ENCODE measurements at places on chromosomes 5 and 9.

GRCh38 chr5:20248118-20248517 lies 260.1 kb upstream of the CDH18 start:
- no peak for DNase-seq

DNA sequence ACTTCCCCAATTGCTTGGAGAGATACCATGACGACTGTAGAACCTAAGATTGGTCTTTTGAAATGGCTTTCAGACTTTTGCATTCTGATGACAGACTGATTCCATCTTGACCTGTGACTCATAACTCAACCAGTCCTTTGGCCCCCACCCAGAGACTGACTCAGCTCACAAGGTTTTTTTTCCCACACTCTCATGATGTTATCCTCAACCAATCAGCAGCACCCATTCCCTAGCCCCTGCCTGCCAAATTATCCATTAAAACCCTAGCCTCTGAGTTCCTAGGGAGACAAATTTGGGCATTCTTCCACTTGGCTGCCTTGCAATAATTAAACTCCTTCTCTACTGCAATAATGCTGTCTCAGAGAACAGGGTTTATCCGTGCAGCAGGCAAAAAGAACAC lies 1263.3 kb upstream of the CDH9 start:
- no peak for DNase-seq

GRCh38 chr5:168580227-168580508 lies 1.0 kb upstream of the PANK3 start:
- no peak for DNase-seq

- DNase-seq = no peak
Observed at GRCh38 chr5:74092766-74093165, 466.8 kb downstream of the ARHGEF28 start.

- no peak for DNase-seq
Observed at GRCh38 chr5:158874792-158875191, 224.9 kb downstream of the EBF1 start.

GRCh38 chr5:110899566-110900412 lies 161.0 kb downstream of the SLC25A46 start:
- no peak for DNase-seq

GRCh38 chr5:56024810-56025150 lies 30.0 kb upstream of the IL6ST start:
- no peak for DNase-seq

GRCh38 chr5:106476630-106477029 lies 1194.1 kb downstream of the EFNA5 start:
- no peak for DNase-seq

- no peak for DNase-seq
Observed at GRCh38 chr5:154303133-154303532, 112.6 kb downstream of the GALNT10 start.

- DNase-seq = no peak
Observed at GRCh38 chr5:94725142-94725541, 106.7 kb downstream of the SLF1 start.

GRCh38 chr5:58940446-58940845 lies 357.6 kb downstream of the RAB3C start:
- DNase-seq = no peak

GRCh38 chr9:6126377-6126776 lies 89.2 kb upstream of the IL33 start:
- no peak for DNase-seq

DNA sequence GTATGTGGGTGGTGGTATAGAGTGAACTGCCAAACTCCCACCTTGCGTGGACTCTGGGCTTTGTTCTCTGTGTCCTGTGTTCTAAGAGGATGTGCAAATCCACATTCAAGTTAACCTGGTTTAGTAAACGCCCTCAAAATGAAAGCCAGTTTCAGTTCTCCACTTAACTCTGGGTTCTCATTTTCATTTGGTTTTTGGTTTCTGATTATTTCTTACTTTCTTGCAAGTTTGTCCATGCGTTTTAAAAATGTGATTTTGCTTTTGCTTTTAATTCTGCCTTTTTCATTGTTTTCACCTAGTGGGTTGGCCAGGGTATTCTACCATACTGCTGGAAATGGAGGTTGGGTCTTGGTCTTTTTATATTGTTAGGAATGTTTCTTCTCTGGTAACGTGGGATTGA lies 38.2 kb downstream of the GALNT10 start:
- DNase-seq = no peak

DNA sequence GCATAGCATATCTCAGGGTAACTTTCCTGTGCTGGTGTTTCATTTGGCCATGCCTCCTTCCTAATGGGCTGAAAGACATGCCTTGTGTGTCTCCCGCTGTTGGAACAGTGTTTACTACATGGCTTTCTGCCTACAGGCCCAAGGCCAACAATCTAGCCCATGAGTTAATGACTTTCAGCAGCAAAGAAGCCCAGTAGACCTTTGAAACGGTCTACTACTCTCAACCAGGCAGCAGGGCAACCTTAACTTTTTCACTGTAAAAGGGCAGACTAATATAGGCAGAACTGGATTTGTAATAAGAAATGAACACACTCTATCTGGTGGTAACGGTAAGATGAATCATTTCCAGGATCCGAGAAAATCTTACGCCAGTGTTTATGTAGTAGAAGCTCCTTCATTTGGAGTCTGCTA lies 21.0 kb downstream of the C5orf15 start:
- no peak for DNase-seq

- no peak for DNase-seq
Observed at GRCh38 chr9:93624431-93624834, 48.0 kb downstream of the PHF2 start.

DNA sequence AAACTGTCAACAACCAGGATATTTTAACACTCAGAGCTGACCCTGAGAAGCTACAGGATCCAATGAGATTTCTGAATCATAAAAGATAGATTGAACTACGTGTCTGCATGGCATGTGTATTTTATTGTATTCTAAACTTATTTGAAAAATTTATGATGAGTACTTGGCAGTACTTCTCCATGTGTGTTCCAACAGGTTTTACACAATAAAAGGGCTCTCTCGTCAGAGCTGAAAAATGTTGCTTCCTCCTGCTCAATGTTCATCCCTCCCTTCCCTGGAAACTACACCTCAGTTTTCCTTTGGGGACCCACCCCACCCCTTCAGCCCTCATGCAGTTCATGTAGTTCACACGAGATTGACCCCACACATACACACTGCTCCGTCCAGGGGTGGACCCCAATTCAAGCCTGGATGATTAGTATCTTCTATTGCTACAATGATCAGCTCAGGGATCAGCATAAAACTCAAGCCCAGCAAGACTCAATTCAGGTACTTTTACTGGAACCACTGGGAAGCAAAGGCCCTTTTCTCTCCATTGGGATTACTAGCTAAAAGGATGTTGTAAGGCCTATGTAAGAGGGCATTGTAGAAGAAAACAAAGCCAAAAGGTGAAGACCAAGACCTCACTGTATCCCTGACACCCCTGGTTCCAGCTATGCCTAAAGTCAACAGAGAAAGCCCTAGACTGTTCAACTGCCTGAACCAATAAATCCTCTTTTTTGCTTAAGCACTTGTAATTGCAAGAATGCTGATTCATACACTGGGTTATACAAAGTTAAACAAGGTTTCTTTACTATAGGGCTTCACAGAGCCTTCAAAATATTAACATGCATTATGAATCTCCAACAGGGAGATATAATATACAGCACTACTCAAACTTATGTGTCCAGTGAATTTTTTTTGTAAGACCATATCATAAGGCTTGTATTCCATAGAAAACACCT lies 112.6 kb downstream of the SAXO1 start:
- DNase-seq = no peak

GRCh38 chr5:112718344-112718743 lies 19.3 kb upstream of the APC start:
- DNase-seq = no peak

DNA sequence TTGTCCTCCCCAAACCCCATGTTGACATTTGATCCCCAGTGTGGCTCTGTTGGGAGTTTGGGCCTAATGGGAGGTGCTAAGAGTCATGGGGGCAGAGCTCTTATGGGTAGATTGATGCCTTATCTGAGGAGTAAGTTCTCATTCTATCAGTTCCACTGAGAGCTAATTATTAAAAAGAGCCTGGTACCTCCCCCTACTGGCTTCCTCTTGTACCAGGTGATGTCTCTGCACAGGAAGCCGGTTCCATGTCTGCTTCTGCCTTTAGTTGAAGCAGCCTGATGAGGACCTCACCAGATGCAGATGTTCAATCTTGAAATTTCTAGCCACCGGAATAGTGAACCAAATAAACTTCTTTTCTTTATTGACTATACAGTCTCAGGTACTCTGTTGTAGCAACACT lies 10.8 kb downstream of the GABRB2 start:
- no peak for DNase-seq

DNA sequence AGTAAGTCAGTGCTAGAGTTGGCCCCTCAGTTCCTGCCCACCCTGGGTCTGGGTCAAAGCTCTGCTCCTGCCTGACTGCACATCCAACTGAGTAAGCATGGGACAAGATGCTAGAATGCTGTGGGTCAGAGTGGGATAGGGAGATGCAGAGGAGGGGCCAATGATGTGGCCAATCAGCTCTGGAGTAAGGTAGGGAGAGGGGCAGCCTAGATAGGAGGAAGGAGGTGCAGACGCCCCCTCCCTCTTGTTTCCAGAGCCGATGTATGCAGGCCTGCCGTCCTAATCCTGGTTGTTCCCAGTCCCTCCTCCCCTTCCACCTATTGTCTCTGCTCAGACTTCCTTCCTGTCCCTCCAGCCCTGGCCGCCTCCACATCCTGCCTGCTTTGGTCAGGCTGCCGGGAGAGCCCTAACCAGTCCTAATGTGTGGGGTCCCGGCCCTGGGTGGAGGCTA lies 1.3 kb downstream of the ARAP3 start:
- peak; percentile 90 for DNase-seq

- DNase-seq = no peak
Observed at GRCh38 chr5:71714911-71715310, 4.2 kb upstream of the CARTPT start.

GRCh38 chr5:65076251-65076869 lies 307.6 kb downstream of the CWC27 start:
- no peak for DNase-seq
